ENCODE measurements at places on chromosomes 6 and 20.
A peak's percentile ranks its signal among the peaks of the same experiment; 100 is the strongest.

- DNase-seq = no peak
Observed at GRCh38 chr6:34328969-34329368, 63.5 kb downstream of the NUDT3 start.

DNA sequence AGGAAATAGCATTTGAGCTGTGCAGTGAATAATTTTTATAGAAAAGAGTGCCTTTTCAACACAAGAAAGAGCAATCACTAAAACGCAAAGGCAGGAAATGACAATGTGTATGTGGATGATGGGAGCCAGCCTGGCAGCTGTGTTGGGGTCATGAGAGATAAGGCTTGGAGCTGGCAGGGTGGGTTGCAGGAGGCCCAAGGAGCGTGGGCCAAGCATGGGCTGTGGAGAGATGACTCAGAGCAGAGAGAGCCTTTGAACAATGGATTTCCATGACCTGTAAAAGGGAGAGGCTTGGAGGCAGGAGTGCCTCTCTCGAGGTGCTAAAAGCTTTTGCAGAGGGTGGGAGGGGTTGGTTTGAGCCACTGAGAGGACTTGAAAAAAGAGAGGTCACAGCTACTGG, 6.6 kb upstream of the TBC1D7 start:
- no peak for DNase-seq

DNA sequence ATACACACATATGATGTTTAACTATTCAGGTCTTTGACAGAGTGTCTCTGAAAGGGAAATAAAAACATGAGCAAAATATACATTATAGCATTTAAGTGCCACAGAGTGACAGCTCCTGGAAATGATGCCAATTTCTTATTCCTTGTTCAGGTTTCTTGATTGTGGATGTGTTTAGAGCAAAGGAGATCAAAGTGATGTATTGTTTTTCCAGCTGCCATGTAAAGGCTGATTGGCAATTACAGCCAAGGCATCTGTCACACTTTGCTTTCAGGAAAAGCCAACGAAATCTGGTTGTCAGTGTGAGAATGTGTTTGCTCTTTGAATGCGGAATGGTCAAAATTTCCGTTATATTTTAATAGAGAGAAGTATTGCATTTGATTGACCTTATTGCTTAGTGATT, 347.8 kb upstream of the FLRT3 start:
- DNase-seq = no peak

- no peak for DNase-seq
Observed at GRCh38 chr6:35248300-35248699, 11.2 kb upstream of the ZNF76 start.

DNA sequence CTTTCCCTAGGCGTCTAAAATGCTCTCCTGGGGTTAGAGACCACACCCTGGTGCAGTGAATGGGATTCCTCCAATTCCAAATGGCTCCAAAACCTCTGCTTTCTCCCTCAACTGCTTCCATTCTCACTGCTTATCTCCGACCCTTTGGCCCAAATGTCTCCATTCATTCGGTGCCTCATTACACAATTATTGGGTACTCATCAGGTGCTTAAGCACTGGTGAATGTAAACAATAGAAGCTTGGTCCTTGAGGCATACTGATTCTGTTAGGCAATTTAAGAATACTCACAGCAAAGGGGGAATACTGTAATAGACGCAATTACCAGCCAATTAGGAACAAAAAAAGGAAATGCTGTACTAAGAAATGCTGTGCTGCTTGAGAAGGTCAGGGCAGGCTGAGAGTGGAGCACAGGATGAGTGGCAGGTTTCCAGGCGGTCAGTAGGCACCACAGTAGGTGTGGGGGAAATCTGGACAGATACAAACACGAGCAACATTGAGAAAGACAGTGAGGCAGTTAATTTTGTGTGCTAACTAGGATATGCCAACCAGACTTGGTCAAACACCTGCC, 23.0 kb downstream of the GMDS start:
- DNase-seq = peak; percentile 83

GRCh38 chr6:15340775-15341174, 94.9 kb downstream of the JARID2 start:
- DNase-seq = no peak

DNA sequence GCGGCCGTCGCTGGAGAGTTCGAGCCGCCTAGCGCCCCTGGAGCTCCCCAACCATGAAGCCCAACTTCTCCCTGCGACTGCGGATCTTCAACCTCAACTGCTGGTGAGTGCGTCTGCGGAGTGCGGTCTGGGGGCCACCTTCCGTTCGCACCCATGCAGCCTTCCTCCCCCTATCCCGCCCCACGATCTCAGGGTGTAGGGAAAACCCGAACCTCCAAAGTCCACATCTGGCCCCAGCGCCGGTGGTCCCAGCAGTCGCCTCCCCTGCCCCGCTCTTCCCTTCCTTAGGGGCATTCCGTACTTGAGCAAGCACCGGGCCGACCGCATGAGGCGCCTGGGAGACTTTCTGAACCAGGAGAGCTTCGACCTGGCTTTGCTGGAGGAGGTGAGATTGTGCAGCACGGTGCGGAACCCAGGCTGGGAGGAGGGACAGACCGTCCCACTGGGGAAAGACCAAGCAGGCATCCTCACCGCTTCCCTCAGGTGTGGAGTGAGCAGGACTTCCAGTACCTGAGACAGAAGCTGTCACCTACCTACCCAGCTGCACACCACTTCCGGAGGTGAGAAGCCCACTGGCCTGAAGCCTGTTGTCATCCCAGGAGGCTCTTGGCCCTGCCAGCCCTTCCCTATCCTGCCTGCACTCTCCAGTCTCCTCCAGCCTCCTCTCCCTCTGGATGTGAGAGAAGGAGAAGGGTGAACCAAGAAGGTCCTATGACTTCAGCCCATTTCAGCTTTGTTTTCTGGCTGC, 719 bp downstream of the SMPD2 start:
- DNase-seq = peak; percentile 14

DNA sequence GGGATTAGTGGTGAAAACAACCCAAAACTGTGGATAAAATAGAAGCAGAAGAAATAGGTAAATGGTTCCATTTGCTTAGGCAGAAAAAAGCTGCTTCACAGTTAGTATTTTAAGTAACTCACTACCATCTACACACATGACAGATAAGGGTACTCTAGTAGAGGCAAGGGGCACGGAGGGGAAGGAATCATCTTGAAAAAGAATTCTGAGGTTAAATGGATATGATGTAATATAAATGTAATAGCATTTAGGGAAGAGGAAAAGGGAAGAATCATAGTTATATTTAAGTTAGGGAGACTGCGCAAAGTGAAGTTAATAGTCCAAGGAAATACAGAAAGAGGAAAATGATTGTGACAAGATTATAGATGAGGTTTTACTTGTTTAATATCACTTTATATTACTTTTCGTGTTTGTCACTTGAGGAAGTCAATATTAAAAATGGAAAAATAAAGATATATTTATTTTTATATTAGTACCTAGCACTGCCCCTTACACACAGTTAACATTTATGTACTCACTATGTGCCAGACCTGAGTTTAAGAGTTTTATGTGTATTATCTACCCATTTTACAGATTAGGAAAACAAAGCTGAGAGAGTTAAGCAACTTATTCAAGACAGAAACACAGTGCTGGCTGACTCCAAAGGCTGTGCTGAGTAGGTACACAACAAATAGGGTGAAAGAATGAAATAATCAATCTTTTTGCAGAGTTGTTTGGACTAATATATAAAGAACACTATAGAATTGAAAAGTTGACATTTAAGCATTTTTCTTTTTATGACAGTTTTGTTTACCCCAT, 128.1 kb downstream of the REV3L start:
- DNase-seq = no peak

- no peak for DNase-seq
Observed at GRCh38 chr6:15518878-15519277, 143.9 kb downstream of the DTNBP1 start.

DNA sequence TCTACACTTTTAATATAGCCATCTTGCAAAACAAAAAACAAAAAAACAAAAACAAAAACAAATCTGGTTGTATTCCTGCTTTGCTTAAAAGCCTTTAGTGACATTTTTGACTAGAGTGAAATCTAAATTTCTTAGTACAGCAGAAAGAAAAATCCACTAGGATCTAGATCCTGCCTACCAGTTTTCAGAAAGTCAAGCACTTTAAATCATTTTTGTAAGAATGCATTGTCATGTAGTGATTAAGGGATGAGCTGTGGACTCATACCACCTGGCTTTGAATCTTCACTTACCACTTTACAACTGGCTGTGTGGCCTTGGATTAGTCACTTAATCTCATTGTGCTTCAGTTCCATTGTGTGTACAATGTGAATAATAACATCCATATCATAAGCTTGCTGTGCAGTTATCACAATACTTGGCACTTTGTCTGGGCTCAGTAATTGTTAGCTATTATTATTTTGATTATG, 4.0 kb downstream of the MKKS start:
- no peak for DNase-seq

GRCh38 chr6:154402081-154402780, 45.6 kb upstream of the IPCEF1 start:
- no peak for DNase-seq

DNA sequence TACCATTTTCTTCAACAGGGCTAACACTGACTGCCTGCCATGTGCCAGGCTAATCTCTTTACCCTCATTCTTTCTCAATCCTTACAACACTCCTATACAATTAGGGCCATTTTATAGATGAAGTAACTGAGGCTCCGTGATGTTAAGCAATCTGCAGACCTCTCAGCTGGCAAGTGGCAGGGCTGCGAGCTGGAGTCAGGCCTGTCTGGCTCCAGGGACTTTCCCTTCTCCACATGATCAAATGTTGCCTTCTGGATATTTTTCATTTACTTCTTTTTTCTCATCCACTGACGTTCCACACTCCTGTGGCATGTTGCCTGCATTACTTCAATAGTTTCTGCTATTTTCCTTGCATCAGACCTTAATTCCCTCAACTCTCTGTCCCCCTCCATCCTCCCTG, 55.2 kb upstream of the TAGAP start:
- no peak for DNase-seq

DNA sequence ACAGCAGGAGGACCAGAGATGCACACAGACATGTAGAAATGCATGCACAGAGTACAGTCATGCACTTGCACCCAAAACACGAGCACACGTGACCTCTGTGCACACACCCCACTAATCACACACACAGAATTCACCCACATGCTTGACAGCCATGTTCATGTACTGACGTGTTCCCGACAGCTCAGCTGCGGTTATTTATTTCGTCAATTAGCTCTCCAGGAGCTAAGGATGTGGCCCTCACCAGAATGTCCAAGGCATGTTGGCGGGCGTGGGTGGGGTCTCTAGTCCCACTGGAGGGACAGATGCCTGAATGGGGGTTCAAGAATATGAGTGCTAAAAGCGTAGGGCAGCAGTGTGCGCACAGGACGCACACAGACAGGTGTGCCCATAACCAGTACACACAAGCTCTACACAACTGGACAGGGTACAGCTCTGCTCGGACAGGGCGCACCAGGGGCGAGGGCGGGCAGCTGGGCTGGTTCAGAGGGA, 571 bp upstream of the PRPF6 start:
- no peak for DNase-seq

Measured in NCI-H748 treated with DMSO at 0.1 percent for 48 hours (cell line).